ENCODE measurements at places on chromosomes 16 and 17.

- no peak for DNase-seq
These were observed 47.9 kb upstream of the TAOK1 start for GRCh38 chr17:29342158-29342765.

GRCh38 chr16:90032674-90033331, 13.5 kb upstream of the DBNDD1 start:
- no peak for DNase-seq

- DNase-seq: no peak
These were observed 28.7 kb upstream of the ALDH3A2 start for GRCh38 chr17:19619705-19620325.

DNA sequence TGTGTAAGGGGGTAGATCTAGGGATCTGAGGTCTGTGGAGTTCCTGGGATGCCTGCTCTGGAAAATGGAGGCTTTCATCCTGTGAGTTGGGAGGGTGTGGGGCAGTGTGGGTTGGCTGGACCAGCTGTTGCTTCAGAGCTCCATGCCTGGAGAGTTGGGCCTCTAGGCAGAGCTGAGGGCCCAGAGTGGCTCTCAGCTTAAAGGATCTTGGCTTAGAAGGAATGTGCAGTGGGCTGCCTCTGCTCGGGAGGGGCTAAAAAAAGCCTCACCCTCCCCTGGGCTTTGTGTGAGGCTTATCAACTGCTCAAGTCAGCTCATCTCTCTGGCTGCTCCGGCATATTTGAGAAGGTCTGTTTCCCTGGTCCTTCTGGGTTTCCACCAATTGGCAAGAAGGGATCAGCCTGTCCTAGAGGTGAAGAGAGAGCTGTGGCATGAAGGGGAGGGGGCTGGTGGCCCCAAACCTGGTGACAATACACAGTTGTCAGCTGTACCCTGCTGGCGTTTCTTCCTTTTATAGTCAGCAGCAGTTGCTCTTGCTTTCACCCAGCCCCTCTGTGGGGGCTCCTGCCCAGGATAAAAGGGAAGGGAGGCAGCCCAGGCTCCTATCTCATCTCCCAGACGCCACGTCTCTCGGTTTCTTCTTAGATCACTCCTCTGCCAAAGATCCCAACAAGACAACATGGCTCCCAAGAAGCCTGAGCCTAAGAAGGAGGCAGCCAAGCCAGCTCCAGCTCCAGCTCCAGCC, at the start of gene MYL4:
MYL4 (plus strand) TSS at position 605 of the 745 bp plus-strand sequence; CDS start at position 680, 75 bp downstream.
- no peak for DNase-seq

DNA sequence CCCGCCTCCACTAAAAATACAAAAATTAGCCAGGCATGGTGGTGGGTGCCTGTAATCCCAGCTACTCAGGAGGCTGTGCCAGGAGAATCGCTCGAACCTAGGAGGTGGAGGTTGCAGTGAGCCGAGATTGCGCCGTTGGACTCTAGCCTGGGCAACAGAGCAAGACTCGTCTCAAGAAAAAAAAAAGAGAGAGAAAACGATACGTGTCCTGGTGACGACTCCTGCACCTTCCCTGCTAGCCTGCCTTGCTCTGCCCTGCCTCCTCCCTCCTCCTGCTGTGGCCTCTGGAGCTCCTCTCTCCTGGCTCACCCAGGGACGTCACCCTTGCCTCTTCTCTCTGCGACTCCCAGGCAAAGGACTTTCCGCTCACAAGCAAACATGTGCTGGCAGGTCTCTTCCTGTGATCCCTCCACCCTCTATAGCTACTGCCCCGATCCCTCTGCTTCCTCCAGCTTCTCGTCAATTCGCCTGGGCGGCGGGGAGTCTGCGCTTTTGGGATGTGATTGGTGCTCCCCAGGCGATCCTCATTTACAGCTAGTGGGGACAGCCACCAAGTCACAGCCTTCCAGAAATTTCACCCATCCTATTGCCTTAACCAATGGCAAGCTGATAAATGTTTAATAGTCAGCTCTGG, 25.5 kb upstream of the CBX4 start:
- DNase-seq: no peak

- no peak for DNase-seq
These were observed 7.0 kb upstream of the SPATA20 start for GRCh38 chr17:50539762-50540559.

GRCh38 chr17:78571329-78571728, 5.9 kb downstream of the DNAH17 start:
- no peak for DNase-seq

- DNase-seq: no peak
These were observed 801 bp upstream of the OR4D2 start for GRCh38 chr17:58165981-58166380.

All from T1000 (cell line).